Activated CD4-positive, CD25-positive, alpha-beta regulatory T cell (primary cell): ENCODE measurements at places on chromosomes 5 and 9.

- no peak for DNase-seq
These were observed at the start of gene ELAVL2 for GRCh38 chr9:23826120-23826629. TSS of gene ELAVL2 (minus strand) at chr9:23826240. CDS start at chr9:23762234, 64,006 bp downstream.

- no peak for DNase-seq
These were observed 72.8 kb upstream of the IFNK start for GRCh38 chr9:27451207-27451797.

DNA sequence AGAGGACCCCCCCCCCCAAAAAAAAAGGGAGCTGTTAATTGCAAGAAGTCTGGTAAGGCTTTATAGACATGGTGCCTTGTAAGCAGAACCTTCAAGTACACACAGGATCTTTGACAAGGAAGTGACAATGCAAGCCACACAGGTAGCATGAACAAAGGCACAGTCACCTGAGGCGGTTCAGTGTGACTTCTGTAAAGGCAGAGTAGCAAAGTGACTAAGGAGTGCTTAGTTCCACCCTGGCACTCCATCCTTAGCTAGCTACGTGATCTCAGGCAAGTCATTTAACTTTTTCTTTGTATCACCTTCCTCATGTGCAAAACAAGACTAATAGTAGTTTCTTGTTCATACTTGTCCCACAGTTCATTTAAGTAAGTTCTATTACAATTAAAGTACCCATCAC, 282.0 kb downstream of the PRELID2 start:
- DNase-seq = no peak

DNA sequence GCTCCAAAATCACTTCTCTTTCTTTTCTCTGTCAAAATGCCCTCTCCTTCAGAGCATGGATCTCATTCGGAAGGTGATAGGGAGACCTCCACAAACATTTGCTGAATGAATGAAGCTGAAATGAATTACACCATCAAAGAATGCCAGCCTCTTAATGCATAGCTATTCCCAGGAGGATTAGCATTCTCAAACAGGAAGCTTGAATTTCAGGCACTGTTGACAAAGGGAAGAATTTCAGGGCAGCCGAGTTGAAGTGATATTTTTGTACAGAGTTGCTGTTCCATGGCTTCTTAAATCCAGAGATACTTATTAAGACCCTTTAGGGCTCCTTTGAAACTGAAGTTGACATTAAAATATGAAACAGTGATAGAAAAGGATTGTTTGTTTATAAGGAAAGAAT, 18.8 kb downstream of the HBEGF start:
- DNase-seq = no peak

- no peak for DNase-seq
These were observed 764 bp upstream of the GRIN1 start for GRCh38 chr9:137138058-137138721.

DNA sequence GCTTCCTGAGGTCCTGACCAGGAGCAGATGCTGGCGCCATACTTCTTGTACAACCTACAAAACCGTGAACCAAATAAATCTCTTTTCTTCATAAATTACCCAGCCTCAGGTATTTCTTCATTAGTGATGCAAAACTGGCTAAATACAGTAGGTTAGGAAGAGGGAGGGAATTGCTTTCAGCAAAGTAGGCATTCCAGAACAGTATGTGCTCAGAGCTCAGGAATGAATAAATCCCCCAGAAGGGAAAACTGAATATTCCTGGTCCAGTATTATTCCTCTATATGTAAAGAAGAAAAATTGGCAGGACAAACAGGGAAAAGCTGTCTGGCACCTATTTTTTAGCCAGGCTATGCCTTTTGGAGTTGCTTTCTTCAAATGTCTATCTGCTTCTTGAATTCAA, 577.1 kb downstream of the PSAT1 start:
- no peak for DNase-seq

- DNase-seq = no peak
These were observed 59.6 kb downstream of the NEURL1B start for GRCh38 chr5:172700365-172701290.

DNA sequence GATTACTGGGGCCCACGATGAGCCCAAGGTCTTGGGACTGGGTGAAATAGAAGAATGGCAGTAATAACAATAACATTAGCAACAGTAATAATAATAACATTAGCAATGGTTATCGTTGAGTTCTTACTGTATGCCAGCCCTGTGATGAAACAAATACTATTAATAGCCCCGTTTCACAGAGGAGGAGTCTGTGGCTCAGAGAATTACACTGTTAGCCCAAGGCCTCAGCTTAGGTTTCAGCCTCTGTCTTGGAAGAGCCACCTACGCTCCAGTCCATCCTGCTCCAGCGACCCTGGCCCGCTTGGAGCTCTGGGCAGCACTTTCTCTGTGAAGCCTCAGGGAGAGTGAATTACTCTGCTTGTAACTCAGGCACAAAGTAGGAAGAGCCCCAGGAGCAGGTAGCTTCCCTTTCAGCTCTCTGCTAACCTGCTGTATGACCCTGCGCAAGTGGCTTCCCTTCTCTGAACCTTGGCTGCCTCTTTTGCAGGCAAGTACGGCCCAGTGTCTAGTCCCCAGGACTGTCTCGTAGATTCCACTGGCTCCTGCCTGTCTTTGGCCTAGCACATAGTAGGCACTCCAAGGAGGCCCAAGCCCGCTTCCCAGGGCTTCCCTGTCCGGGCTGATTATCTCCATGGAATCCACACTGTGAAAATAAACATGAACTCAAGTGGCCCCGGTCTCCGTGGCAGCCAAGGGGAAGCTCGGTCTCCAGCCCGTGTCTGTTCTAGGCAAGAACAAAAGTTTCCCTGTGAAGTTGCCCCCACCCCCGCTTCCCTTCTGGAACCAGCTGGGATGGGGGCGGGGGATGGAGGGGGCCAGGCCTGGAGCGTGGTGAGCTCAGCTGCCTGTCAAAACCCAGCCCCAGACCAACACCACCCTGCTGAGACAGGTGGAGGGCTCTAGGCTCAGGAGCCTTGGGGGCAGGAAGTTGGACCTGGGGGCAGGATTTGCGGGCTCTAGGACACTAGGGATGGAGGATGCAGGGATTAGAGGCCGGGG, 26.2 kb upstream of the LMX1B start:
- DNase-seq = no peak

- DNase-seq = no peak
These were observed 95.0 kb downstream of the NSG2 start for GRCh38 chr5:174140452-174141020.

DNA sequence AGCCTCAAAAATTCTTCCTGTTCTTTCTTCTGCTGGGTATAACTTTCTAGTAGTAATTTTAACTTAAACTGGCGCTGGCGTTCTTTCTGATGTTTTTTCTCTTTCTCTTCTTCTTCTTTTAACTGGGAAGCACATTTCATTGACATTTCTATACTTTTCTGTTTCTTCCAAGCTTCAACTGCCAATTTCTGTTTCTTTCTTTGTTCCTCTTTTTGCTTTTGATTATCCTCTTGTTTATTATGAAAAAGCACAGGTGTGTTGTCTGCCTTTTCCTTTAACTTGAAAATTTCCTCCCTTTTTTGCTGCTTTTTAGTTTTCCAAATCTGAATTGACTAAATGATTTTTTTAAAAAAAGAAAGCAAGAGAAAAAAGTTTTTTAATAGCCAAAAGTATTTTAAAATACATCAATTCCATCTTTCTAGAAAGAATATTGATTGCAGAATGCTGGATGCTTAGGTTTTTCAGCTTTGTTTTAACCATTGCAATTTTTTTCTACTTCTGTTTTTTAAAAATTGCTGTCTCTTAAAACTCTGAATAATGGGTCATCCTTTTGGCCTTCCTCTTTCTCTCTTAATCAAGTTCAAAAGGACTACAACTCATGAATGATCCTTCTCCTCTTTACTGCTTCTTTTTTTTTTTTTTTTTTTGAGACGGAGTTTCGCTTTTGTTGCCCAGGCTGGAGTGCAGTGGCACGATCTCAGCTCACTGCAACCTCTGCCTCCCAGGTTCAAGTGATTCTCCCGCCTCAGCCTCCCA, 8.8 kb upstream of the PGGT1B start:
- no peak for DNase-seq

- no peak for DNase-seq
These were observed 319.2 kb upstream of the PANK3 start for GRCh38 chr5:168898247-168898911.

DNA sequence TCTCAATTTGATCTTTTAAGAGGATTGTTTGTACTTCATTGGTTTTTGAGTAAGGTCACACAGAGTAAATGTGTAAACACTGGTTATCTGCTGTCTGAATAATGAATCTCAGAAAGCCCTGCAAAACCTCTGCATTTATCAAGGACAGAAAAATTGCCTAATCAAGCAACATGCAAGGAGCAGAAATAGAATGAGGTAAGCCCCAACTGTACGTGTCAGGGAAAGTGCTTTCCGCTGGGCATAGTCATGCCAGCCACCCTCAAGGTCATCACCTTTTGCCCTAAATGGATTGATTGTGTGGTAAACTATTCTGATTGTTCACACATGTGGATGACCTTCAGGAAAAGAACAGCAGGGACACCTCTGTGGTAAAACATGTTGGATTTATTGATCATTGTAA, 376.9 kb upstream of the KCNN2 start:
- DNase-seq = no peak

DNA sequence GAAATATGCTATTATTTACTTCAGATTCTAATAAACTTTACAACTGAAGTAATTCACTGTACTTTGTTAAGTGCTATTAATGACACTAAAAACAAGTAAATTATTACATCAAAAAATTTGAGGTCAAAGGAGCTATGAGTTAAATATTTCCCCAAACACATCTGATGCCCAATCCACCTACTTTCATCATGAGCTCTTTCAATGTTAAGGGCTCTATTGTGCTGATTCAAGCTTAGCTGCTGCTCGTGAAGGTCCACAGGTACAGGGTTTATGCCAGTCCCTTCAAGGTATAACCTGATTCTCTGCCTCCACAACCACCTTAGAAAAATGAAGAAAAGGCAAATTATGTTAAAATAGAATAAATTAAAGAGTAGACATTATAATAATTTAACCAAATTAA, 24.2 kb downstream of the NADK2 start:
- no peak for DNase-seq

DNA sequence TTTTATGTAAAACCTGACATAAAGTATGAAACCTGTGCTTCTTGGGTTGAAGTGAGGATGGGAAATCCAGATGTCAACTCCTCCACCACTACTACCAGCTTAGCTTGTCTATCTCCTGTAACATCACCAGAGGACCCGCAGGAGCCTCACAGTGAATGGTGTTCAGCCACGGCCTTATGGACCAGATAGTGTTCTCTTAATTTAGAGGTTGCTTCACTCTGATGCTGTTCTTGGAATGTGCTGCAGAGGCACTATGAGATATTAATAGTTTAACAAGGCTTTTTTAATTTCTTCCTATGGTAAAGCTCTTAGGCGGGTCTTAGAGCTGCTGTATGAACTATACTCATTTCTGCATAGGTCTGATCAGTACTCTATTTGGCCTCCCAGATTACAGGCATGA, 27.9 kb downstream of the NFX1 start:
- no peak for DNase-seq

DNA sequence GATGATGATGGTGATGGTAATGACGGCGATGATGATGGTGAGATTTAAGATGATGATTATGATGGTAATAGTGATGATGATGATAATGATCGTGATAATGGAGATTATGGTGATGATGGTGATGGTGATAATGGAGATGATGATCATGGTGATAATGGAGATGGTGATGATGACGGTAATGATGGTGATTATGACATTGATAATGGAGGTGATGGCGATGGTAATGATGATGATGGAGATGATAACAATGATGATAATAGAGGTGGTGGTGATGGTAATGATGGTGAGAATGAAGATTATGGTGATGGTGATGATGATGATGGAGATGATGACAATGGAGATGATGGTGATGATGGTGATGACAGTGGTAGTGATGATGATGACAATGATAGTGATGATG, 69.7 kb downstream of the MED10 start:
- no peak for DNase-seq

DNA sequence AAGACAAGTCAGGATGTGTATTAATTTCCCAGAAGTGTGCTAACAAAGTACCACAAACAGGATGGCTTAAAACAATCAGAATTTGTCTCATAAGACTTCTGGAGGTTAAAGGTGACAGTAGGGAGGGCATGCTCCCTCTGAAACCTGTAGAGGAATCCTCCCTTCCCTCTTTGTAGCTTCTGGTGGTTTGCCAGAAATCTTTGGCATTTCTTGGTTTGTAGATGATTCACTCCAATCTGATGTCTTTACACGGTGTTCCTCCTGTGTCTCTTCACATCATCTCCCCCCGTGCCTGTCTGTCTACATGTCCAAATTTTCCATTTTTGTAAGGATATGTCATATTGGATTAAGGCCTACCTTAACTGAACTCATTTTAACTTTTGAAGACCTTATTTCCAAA, 471.5 kb downstream of the ZNF608 start:
- no peak for DNase-seq

GRCh38 chr9:128523199-128523925, 18.8 kb downstream of the GLE1 start:
- DNase-seq = no peak

- no peak for DNase-seq
These were observed 20.4 kb downstream of the AUH start for GRCh38 chr9:91341258-91341746.
